ENCODE measurements at places on chromosomes 3 and 15.

DNA sequence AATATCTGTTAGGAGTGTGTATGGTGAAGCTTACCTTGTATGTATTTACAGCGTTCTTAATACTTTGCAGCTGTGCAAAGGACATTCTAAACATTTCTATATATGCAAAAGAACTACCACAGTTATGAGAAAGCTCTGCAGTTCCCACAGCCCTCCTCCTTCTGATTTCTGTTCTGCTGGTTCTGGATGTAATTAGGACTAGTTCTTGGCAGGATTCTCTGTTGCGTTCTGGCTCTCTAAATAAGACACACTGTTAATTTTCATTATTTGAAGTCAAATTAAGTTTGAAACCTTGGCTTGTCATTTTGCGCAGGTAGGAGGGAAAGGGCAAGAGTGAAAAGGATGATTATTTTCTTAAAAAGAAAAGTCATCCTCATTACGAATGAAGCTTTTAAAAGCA, 76.4 kb downstream of the FNDC3B start:
- no peak for DNase-seq

DNA sequence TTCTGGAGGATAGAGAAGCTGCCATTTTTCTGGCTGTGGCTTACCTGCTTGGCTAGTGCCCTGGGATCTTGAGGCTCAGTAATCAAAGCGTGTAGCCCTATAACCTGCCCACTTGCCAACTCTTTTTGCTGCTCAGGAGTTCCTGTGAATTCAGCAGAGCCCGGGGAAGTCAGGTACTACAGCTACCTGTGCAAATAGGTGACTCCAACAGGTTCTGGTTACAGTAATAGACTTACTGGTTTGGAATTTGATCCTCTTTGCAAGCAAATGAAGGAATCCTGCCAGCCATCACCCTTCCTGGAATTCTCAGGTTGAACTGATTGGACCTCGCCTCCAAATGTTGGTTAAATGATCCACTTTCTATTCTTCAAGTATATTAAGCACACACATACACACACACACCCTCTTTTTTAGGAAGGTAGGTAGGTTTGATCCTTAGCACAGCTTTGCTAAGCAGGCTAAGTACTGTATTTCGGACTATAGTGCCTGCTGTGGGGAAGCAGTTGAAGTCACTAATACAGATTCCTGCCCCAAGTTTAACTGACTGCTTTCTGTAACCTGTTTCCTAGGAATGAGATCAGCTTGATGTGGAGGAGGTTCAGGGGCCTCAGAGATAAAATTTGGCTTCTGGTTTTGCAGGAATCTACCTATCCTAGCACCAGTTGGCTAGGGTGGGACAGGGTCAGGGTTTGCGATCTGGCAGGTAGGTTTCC, 2.3 kb downstream of the PPCDC start:
- no peak for DNase-seq

DNA sequence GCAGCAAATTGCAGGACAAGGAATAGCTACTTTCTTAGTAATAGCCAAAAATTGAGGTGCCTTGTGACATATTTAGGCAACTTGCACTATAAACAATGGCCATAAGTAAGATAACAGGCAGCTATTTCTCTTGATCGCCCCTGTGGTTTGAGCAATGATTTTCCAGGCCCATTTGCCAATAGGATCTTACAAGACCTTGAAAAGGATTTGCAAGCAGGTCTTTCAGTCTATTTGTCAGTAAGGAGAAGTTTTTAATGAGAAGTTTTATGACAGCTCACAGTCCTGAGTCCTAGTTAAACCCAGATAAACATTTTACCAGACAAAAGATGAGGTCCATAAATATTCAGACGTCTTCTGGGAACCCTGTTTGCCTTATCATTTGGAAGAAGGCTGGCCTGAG, 645.5 kb downstream of the RBMS3 start:
- DNase-seq, result no peak

DNA sequence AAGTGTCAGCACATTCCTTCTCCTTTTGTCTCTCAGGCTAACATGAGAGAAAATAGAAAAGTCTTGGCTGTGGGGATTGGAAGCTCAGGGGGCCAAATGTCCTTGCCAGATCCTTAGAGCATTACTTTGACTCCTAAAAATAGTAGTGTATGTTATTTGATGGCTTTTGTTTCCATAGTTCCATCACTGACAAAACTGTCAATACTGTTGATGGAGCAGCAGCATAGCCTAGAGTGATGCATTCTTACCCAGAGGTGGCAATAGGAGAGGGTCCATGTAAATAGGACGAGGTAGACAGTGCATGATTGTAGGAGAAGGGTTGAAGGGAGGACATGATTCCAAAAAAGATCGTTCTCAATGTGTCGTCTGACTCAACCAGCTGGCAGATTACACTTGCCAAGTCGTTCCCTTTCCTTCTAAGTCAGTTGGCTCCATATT, 282.7 kb upstream of the TPRG1 start:
- DNase-seq, result no peak

GRCh38 chr3:116298151-116298550, 147.1 kb downstream of the LSAMP start:
- DNase-seq, result no peak

GRCh38 chr3:69542089-69542804, 156.4 kb upstream of the FRMD4B start:
- no peak for DNase-seq

- DNase-seq, result no peak
Observed at GRCh38 chr15:56148064-56148463, 95.6 kb downstream of the RFX7 start.

DNA sequence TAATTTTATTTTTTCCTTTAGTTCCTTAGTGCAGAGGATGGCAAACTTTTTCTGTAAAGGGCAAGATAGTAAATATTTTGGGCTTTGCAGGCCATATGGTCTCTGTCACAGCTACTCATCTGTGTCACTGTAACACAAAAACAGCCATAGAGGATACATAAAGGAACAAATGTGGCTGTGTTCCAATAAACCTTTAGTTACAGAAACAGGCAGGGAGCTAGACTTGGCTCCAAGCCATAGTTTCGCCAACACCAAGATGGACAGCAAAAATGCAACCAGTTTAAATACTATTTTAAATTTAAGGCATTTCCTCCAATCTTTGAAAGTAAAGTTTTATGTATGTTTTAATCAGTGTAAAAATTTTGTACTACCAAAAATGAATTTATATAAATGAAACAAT, 753.4 kb downstream of the FHIT start:
- no peak for DNase-seq

- no peak for DNase-seq
Observed at GRCh38 chr3:84096188-84096587, 862.6 kb upstream of the CADM2 start.

Data from HCEC 1CT (cell line).